Stimulated activated CD8-positive, alpha-beta memory T cell treated with anti-CD3 and anti-CD28 coated beads, Interleukin-2, amount 100 ng/mL, for 1 hour (primary cell): ENCODE measurements at places on chromosomes 7 and 10.

DNA sequence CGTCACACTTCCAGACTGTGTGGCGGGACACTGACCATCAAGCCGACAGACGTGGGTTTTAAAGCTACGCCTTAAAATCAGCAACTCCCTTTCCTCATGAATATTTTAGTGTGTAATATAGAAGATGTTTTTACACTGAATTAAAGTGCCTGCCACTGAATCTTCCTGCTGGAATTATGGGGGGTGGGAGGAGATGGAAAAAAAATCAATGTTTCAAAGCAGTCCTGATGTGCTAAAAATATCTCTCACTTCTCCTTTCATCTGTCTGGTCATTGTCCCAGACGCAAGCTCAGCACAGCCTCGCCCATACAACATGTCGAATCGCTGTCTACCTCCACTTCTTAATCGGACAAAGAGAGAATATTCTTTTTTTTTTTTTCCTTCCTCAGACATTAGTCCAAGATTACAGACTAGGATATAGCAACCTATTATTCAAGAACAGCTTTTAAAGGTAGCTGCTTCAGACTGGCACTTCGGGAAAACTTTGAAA lies 165.1 kb upstream of the KLF14 start:
- DNase-seq = no peak

- DNase-seq = no peak
Measured at GRCh38 chr7:155893664-155894063, 81.4 kb upstream of the SHH start.

DNA sequence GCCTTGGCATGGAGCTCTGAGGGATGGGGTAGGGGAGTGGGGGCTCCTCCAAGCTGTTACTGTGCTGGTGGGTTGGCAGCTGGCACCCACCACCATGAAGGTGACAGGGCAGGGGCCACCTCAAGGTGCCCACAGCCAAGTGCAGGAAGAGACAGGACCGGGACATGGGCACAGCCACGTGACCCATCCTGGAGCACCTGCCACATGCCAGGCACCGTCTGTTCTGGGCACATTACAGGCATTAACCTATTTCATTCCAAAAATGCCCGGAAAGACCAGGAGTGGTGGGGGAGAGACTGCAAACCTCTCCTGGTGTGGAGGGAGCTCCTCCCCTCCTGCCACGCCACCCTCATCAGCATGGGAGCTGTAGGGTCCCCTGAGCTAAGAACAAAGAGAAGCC lies 56.7 kb downstream of the CAMK2B start:
- DNase-seq = no peak

GRCh38 chr7:96936621-96937020 lies 68.7 kb upstream of the DLX6 start:
- no peak for DNase-seq

GRCh38 chr10:61066661-61067344 lies 122.8 kb upstream of the RHOBTB1 start:
- DNase-seq = no peak

- no peak for DNase-seq
Measured at GRCh38 chr10:69641261-69641980, 11.4 kb downstream of the FAM241B start.

DNA sequence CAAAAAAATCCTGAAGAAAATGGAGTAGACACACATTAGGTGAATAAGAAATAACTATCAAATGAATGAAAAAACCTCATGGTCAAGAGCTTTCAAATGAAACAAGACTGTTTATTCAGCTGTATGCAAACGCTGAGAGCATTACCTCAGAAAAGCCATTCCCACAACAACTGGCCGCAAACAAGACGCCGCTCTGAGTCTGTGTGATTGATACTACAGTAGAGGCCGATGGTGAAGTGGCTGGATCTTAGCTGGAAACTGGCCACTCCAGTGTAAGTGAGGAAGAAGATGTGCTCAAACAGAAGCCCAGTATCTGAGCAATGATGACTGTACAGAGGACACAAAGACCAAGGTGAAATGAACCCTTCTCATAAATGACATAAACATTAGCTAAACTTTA lies 252.4 kb upstream of the GHITM start:
- DNase-seq = no peak

GRCh38 chr10:71696628-71697326 lies 22.8 kb downstream of the C10orf105 start:
- DNase-seq = no peak

DNA sequence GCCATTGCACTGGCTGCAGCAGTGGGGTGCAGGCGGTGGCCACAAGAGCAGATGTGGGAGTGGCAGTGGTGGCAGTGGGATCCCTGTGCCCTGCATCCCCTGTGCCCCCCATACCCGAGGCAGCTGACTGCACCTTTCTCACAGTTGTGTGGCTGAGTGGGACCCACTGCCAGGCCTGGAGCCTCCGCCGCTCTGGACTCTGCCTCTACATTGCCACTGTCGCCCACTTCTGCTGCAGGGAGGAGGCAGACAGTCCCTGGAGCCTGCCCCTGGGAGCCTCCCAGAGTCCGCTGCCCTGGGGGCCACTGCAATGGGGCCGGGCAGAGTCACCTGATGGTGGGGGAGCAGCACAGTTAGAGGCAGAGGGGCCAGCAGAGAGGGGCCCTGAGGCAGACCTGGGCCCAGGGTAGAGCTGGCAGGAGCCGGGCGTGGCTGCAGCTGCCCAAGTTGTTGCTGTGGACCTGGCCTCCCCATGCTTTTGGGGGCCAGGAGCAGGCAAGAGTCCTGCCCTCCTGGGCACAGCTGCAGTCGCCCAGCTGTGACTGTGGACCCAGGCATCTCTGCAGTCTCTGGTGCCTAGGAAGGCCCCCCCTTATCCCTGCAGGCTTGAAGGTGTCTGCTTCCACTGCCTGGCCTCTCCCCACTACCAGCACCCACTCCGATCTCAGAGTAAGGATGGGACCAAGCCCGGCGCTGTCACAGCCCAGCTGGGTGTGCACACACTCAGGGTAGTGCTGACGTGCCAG lies 22.2 kb downstream of the FAM241B start:
- DNase-seq = no peak

DNA sequence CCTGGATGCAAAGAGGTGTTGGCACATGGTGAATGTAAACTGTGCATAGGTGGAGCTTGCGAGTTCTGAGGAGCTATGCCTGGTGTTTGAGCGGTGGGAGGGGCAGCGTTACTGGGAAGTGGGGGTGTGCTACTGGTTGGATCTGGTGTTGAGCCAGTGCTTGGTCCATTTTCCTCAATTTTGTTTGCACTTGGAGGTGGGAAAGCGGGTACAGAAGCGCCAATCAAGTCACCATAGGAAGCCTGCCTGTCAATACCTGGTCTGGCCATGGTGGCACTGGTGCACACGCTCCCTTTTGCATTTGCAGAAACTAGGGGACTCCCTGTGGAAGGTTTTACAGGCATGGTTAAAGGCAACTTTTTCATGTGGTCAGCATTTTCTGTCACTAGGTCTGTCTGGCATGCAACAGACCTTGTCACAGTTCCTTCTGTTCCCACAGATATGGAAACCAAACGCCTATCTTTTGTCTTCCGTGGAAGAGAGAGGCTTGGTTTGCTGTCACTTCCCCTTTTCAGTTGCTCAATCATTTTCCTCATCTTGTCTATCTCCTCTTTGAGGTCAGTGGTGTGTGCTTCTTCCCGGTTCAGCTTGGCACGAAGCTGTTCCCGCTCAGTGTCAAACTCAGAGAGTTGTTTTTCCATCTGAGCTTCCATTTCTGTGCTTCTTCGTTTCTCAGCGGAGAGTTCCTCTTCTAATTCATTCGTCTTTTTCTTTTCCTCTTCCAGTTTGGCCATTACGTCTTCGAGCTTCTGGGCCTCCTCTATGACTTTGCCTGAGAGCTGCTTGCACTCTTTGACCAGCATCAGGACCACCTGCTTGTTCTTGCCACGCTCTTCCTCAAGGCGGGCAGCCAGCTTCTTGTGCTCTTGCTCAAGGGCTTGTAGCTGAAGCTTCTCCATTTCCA lies 81.1 kb downstream of the CTTNBP2 start:
- no peak for DNase-seq
